ENCODE measurements at places on chromosomes 7 and 10. TPM values are rescaled to one million over a fixed set of nuclear protein-coding genes. Genes with fewer than 3 reads are reported as not detected.

KEL gene
- total RNA-seq = 0.38 TPM

DNA sequence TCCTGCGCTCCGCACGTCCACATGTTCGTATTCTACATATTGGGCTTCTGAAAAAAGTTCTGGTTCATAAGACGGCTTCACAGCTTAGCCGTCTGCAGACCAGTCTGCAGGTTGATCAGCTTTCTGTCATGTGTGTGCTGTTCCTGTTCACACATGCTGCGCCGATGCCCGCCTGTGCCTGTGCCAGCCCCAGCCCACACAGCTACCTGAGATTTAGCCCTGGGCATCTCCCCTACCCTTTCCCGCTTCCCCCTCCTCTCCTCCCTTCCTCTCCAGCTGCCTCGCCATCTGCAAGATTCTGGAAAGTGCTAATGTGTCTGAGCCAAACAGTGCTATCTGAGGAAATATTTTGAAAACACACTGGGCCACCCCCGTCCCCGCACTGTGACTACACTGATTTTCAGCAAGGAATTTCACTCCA is 7.1 kb downstream of the CHST3 start:
- no peak for DNase-seq

DNA sequence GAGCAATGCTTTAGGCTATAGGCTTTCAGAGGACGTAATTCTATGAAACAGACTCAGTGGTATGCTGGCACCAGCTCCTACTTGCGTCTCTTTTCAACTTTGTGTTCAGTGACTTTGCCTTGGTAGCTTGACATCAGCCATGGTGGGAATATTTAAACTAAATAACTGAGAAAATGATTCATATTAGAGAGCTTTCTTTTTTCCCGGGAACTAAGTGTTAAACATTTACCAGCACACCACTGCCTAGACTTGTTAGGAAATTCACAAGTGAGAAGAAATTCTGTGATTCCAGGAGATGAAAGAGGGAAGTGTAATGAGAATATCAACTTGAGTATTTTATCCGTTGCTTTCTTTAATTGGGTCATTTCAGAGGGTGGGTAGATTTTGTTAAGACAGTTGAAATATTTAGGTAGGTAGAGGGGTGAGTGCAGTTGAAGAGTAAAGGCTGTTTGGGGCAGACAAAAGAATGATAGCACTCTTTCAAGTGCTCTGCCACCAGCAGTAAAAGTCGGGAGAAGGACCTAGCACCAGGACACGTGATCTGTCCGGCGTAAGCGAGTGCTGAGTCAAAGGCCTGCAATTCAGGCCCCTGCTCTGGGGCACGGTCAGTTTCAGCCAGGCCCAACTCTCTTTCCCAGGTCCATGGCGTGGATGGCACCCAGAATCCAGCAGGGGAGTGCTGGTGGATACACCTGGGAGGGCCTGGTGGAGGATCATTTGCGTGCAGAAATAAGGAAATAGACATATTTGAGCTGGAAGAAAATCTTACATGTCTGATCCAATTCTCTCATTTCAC is 206.3 kb downstream of the SNX10 start:
- DNase-seq = no peak

DNA sequence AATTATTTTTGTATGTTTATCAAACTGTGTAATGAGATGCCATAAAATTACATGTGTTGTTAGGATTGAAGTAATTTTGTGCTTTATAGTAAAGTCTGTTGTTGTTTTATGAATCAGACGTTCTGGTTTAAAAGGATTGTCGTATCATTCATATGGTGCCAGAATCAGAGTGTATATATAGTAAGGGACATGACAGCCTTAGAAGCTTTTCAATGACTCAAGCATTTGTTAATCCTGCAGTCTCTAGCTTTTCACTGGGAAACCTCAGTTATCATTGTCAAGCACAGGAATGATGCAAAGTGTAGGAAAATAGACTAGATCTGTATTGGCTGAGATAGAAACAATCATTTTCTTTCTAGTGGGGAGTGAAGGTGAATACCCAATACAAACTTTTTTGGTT is 57.5 kb downstream of the TRRAP start:
- no peak for DNase-seq

- DNase-seq = no peak
Measured at GRCh38 chr7:99380032-99380822, 5.7 kb downstream of the ARPC1B start.

DNA sequence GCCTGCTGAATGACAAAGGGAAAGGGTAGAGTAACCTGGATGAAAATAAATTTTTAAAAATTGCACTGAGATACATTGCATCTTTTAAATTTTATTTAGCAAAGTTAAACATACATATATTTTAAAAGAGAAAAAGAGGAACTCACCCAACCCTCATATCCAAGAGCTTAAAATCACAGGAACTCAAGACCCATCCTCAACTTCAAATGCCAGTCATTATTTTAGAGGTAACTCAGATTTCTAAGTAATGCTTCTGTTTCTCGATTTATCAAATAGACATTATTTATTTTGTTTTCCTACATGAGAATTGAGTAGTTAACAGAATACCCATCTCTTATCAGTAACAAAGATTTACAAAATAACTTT is 32.4 kb upstream of the KMT2E start:
- no peak for DNase-seq

GRCh38 chr7:43763183-43763582 is 4.7 kb downstream of the BLVRA start:
- DNase-seq = no peak

DNA sequence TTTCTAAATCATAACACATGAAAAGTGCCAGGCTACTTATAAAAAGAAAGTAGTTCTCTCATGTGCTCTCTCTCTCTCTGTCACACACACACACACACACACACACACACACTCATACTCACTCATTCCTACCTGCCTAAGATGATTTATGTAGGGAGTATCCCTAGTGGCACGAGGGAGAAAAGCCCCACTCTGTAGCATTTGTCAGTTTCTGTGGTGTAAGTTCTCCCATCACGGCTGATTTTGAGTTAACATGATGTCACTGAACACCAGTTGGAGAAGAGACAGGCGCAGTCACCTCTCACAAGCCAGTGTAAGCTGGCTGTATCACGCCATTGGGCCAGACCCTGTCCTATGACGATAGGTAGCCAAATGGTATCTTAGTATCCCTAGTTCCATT is 395.4 kb downstream of the SFMBT2 start:
- DNase-seq = no peak

GRCh38 chr10:91880310-91880709 is 29.0 kb downstream of the FGFBP3 start:
- no peak for DNase-seq
